ENCODE measurements at places on chromosomes 4 and X.

DNA sequence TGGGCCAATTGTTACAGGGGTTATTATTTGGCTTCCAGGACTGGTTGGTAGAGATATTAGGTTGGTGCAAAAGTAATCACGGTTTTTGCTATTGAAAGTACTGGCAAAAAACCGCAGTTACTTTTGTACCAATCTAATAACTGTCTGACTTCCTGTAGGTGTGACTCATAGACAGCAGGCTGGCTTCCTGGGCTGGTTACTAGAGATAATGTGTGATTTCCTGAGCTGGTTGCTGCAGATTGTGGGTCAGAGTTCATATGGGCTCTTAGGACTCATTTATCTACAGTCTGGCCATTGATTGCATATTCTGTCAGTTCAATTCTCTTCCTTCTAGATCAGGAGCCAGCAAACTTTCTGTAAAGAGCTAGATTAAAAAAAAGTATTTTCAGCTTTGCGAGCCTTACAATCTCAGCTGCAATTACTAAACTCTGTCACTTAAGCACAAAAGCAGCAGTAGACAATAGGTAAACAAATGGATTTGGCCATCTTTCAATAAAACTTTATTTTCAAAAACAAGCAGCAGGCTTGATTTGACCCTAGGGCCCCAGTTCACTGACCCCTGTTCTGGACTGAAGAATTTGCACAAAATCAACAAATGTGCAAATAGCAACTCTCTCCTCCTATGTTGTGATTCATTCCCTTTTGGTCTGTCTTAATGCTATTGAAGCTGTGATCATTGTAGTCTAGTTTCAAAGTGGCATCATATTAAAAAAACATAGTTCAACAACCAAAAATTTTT, 50.8 kb upstream of the BOD1L1 start:
- no peak for DNase-seq

DNA sequence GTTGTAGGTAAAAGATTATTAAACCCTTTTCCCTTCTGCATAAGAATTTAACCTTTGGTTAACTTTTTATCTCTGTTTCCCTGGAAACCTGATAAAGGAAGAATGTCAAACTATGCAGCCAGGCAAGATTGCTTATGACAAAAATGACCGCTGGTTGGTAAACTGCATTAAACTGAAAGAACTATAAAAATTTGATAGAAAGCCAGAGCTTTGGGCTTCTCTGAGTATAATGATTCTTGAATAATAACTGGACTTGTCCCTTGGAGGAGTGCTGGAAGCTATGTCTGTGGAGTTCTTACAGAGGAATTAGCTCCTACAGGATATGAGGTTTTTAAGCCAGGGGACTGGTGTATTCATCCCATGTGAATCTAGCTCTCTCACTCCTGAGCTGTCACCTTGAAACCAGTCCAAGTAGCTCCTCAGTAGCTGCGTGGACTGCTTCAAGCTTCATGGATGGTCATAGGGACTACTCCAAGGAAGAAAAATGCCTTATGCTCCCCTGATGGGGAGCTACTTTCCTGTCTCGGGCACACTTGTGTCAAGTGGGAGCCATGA, 52.0 kb downstream of the RASL11B start:
- DNase-seq, result no peak

DNA sequence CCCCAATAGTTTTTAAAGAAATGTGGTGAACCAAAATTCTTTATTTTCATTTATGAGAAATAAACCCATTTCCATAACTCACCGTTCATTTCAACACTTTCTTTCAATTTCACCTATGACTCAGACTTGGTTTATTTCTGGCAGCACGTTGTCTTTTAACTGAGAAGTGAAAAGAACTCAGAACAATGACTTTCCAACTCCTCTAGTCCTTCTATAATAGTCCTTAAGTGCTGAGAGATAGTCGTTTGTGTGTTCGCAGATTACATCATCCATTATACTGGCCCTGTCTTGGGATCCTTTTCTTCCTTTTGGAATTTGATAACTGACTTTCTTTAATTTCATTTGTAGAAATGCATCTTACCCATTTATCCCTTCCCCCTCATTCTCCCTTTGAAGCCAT, 113.6 kb downstream of the GLUD2 start:
- no peak for DNase-seq

DNA sequence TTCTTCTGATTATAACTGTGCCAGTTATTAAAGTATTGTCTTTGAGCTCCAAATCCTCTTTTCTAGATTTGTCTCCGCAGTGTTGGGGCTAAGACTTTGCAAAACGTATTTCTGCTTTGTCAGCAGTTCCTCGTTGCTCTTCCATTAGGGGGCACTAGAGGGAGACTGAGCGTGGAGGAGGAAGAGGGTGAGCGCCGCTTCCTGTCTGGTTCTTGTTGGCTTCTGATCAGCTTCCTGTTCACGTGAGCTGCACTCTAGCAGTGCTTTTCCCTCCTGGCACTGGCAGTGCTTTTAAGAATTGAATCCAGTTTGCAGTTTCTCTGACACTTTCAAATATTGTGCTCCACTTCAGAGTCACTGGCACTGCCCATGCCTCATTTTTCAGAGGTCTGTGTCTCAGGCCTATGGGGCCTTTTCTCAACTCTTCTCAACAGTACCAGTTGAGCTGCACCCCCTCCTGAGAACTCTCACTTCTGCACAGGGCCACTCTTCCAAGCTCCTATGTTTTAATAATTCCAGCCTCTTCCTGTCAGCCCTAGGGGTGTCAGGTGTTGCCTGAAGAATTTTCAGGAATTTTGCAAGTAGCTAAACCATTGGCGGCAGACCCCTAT, 54.4 kb upstream of the LCORL start:
- DNase-seq, result no peak

All from stimulated activated CD4-positive, alpha-beta T cell treated with anti-CD3 and anti-CD28 coated beads, Interleukin-15, amount 100 ng/mL, for 1 hour (primary cell).